ENCODE measurements at places on chromosomes 5 and 9.

- peak; percentile 46 for DNase-seq
These were observed 729 bp upstream of the TNPO1 start for GRCh38 chr5:72815580-72816283.

DNA sequence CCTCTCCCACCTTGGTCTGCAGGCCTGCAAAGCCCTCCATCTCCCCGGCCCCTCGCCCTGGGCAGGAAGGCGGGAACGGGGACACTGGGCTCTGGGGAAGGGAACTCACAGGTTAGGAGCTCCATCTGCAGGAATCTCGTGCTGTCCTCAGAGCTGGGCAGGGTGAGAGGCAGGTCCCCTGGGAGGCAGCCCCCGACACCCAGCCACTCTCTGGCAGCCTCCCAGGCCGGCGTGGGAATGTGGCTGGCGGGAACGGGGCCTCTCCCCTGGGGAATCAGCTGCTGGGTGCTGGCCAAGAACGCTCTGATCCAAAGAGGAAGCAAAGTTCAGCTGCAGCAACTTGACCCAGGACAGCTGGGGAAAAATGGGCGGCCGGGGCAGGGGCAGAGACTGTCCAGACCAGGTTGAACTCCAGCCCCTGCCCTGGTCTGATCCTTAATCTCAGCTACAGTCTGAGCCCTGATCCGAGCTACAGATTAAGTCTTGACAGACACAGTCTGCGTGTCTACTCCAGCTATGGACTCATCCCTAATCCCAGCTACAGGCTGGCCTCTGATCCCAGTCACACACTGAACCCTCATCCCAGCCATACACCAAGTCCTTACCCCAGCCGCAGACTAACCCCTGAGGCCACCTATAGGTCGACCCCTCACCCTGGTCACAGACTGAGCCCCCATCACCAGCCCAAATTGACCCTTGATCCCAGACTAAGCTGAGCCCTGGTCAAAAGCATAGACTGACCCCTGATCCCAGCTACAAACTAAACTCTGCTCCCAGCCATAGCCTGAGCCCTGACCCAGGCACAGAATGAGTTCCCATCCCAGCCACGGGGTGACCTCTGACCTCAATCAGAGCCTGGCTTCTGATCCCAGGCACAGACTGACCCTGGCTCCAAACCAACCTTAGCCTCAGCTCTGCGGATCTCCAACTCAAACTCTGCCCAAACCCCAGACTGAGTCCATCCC is 37.3 kb upstream of the EGFL7 start:
- DNase-seq = no peak

- no peak for DNase-seq
These were observed 18.6 kb downstream of the RALGDS start for GRCh38 chr9:133102190-133103021.

GRCh38 chr9:127488946-127489345 is 37.6 kb downstream of the LRSAM1 start:
- DNase-seq = no peak

DNA sequence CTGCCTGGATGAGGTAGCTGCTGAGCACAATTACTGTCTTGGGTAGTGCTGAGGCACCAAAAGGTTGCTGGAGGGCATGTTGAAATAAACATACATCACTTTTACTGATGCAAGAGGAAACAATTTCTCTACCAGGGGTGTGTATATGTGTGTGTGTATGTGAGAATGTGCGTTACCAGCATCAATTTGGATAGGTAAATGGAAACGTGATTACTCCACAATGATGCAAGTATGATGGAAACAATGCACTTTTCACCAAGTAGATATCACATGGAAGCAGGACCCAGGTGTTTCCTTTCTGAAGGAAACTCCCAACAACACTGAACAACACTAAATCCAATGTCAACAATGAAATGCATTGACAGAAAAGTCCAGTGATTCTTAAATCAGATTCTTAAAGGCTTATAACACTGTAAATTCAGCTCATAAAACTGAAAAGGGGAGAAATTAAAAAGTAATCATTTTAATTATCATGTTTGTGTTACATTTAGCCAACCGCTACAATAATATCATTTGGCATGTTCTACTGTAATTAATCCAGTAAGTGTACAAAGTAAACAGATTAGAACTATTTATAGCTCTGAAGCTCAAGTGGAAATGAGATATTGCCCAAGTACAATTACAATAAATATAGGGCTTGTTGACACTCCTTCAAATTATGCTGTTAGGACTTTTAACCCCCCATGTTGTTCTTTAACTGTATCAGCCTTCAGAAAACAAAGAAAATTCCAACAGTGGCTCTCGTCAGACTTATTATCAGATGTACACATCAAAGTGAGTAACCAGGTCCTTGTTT is 25.3 kb downstream of the YIPF5 start:
- DNase-seq = no peak

Measured in activated CD4-positive, alpha-beta T cell treated with anti-CD3 and anti-CD28 coated beads, Interleukin-2, amount 10 ng/mL, durations not matched to agents 7 days and 5 days (primary cell).